EH (cell line): ENCODE measurements at places on chromosomes 11 and 22.

- no peak for DNase-seq
Observed at GRCh38 chr11:2887515-2888195, 2.1 kb upstream of the CDKN1C start.

DNA sequence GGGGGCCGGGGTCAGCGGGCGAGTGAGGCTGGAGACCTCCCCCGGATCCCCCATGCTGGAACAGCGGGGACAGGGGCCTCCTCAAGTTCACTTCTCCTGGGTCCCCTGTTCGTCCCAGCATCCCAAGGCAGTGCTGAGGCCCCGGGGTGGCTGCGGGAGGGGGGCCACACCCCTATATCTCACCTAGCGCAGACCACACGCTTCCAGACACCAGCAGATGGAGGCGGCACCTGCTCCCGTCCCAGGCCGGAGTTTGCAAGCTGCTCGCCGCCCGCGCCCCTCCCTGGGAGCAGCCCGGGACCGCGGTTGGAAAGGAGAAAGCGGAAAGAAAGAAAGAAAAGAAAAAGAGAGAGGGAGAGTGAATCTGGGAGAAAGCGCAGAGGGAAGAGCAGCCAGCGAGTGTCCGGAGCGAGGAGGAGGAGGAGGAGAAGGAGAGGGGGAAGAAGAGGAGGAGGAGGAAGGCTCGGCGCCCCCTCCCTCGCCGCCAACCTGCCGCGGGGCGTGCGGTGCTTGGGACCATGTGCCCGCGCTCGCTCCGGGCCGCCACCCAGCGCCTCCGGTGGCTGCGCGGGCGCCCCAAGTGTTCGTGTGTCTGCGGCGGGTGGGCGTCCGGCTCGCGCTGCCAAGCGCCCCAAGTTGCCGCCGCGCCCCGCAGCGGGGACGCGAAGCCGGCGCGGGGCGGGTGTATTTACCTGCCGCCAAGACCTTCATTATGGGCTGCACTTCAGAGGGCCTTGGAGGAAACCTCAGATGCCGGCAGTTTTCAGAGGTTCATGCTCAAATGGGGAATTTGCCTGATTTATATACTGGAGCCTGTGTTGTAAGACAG lies at the start of gene LIF:
Gene LIF (minus strand): TSS at position 775 of the 829 bp plus-strand sequence. CDS start 64 bp downstream, at position 711.
- DNase-seq = peak; percentile 67

DNA sequence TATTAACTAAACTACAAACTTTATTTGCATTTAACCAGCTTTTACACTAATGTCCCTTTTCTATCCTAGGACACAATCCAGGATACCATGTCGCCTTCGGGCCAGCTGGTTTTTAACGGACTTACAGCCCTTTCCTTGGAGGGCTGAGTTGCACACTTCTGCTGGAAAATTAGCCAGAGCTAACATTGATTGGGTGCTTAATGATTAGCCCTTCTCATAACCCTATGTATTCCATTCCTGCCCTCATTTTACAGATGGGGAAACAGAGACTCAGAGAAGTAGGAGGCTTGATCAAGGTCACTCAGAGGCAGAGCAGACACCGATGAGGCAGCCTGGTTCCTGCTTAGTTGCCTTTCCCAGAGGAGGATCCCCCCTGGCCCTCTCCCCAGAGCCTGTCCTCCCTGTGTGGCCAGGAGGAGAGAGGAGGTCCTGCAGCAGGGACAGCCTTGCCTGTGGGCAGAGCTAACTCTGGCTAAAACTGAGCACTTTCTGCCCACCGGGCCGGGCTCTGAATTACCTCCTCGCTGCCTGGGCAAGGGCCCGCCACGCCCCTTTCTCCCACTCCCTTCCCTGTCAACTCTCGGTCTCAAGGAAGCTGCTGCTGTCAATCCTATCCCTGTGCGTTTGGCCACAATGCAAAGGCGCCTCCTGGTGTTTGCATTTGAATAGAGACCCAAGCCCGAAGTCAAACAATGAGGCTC lies 59.6 kb upstream of the PAX6 start:
- DNase-seq = peak; percentile 40

DNA sequence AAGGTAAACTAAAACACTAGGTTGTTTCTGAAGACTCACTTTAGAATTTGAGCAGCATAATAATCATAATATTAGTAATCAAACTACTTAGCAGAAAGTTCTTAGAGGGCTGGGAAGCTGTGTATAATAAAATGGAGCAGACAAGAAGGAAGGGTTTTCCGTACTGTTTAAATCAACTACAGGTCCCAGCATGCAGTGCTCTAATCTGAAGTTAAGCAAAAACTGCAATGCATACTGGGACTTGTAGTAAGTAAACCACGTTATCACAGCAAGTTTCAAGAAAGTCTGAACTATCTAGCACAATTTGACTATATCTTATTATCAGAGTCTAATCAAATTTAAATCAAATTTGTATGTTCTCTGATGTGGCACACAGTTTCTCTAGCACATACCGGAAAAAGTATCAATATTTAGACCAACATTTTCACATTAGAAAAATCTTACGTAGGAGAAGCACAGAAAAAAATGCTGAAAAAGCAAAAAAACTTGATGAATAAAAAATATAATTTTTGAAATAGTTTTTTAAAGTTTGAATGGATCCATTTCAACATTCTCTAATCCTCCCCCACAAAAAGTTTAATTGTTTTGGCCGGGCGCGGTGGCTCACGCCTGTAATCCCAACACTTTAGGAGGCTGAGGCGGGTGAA lies 8.2 kb downstream of the PHF21A start:
- DNase-seq = peak; percentile 67
